Peyer's patch (tissue), 4 donors: ENCODE measurements at places on chromosomes 4 and X.

DNA sequence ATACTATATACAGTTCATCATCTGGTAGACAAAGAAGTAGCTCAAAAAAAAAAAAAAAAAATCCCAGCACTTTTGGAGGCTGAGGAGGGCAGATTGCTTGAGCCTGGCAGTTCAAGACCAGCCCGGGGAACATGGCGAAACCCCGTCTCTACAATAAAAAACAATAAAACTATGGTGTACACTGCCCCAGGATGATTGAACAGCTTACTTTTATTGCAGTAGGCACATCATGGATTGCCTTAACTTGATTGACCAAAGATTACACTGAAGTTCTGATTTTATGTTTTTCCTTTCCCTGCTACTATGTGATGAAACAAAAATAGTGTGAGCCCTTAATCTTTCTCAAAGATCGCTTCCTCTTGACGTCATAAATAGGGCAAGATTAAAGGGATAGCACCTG is 60.6 kb downstream of the SNX25 start:
- no peak for DNase-seq
- no peaks in the 10 kb centered on the region for H3K36me3 ChIP-seq
- no peaks in the 10 kb centered on the region for H3K27me3 ChIP-seq
- no peak overlapping the region for H3K27ac ChIP-seq
- no peak overlapping the region for H3K4me3 ChIP-seq

GRCh38 chrX:135477576-135477975 is 42.9 kb upstream of the INTS6L start:
- no peaks in the 10 kb centered on the region for H3K27me3 ChIP-seq
- H3K36me3 ChIP-seq: no peaks in the 10 kb centered on the region
- no peak for DNase-seq
- no peak overlapping the region for H3K27ac ChIP-seq

DNA sequence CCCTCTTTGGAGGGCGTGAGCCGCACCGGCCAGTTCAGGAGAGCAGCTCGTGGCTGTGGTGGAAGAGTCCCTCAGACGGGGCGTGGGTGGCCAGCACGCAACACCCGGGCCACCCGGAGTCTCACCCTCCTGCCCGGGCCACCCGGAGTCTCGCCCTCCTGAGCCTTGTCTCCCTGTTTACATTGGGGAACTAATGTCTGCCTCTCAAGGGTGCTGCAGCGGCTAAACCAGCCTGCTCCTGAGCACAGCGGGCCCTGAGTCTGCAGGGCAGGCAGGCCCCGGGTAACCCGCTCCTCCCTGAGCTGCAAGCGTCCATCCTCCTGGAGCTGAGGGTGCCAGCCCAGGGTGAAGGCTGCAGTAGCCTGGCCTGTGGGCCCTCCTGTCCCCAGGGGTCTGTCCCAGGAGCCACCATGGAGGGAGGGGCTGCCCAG is 3.0 kb downstream of the PDE6B start:
- H3K27me3 ChIP-seq: no peaks in the 10 kb centered on the region
- no peak for DNase-seq
- no peaks in the 10 kb centered on the region for H3K4me1 ChIP-seq

DNA sequence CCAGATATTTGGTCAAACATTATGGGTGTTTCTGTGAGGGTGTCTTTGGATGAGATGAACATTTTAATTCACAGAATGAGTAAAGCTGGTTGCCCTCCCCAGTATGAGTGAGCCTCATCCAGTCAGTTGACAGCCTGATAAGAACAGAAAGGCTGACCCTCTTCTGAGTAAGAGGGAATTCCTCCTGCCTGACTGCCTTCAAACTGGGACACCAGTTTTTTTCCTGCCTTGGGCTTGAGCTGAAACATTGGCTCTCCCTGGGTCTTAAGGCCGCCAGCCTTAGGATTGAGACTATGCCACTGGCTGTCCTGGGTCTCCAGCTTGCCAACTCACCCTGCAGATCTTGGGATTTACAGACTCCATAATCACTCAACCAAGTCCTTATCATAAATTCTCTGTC is 14.5 kb upstream of the MAML3 start:
- no peaks in the 10 kb centered on the region for H3K4me1 ChIP-seq
- H3K36me3 ChIP-seq: no peaks in the 10 kb centered on the region
- no peak for DNase-seq
- no peaks in the 10 kb centered on the region for H3K27me3 ChIP-seq
